Hypothalamus (tissue), 51 donors: ENCODE measurements at places on chromosomes 5 and 9.

- no peak for DNase-seq
Measured at GRCh38 chr5:39854771-39855410, 430.1 kb upstream of the DAB2 start.

DNA sequence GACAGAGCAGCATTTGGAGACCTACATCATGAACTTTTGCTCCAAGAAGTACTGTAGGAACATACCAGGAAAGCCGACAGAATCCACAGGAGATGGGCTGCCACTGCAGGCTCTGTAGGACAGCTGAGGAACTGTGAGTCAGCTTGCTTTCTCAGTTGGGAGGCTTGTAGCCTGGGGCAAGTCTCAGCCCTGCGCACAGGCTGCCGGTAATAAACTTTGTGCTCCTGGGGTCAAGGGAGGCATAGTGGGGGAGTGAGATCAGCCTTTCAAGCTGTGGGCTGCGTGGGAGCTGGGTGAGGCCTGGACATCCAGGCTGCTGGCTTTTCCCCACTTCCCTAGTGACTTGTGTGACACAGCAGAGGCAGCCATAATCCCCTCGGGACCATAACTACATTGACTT is 718.0 kb upstream of the CDH10 start:
- DNase-seq, result no peak

GRCh38 chr9:6498982-6499381 is 86.0 kb downstream of the UHRF2 start:
- no peak for DNase-seq

GRCh38 chr9:98391867-98392266 is 136.4 kb upstream of the TBC1D2 start:
- DNase-seq, result no peak

DNA sequence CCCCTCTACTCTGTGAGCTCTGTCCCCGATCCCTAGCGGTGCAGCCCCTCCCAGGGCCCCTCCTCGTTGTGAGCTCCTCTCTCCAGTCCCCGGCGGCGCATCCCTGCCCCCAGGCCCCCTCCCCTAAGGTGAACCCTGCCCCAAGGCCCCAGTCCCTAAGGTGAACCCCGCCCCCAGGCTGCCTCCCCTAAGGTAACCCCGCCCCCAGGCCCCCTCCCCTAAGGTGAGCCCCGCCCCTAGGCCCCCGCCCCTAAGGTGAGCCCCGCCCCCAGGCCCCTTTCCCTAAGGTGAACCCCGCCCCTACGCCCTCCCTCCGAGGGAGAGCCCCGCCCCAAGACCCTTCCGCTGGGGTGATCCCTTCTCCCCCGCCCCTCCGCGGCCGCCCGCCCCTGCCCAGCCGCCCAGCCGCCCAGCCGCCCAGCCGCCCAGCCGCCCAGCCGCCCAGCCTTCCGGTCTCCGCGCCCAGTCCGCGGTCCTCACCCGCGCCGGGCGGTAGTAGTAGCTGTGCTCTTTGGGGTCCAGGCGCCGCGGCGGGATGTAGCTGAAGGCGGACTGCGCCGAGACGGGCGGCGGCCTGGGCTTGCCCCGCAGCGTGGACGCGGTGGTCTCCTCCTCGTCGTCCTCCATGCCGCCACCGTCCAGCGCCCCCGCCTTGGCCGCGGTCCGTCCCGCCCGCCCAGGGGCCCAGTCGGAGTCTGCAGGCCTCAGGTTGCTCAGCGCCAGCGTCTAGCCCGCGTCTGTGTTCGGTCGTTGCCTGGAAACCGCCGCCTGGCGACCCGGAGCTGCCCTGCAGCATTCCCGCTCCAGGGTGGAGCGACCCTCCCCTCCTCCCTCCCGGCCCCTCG is at the start of gene CFAP90:
CFAP90 (minus strand) TSS at position 739 of the 845 bp plus-strand sequence; CDS start at position 627, 112 bp downstream.
- peak; percentile 48 for DNase-seq

- DNase-seq, result no peak
Measured at GRCh38 chr5:32059761-32060530, 114.2 kb downstream of the GOLPH3 start.

- DNase-seq, result no peak
Measured at GRCh38 chr5:77003246-77003645, 27.0 kb upstream of the AGGF1 start.

GRCh38 chr5:133847301-133847700 is 121.1 kb downstream of the C5orf15 start:
- DNase-seq, result no peak

- no peak for DNase-seq
Measured at GRCh38 chr5:52743970-52744369, 43.7 kb upstream of the ITGA1 start.
